AG10803 (cell line): ENCODE measurements at places on chromosomes 16 and 17.

- DNase-seq, result no peak
Observed at GRCh38 chr17:66560691-66561090, 258.3 kb downstream of the PRKCA start.

DNA sequence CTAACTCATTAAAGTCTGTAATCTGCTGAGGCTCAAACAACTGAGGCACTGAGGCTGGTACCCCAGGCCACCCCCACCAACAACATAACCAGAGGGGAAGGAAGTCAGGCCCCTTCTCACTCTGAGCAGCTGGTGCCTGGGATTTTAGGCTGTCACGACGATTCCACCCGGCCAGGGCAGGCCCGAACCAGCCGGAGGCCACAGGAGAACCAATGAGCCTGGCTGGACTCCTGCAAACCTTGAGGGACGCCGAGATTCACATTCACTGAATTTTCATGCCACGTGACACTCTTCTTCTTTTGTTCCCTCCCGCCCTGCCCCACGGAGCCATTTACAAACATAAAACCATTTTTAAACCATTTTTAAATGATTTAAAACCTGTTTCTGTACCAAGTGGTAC lies 48.1 kb downstream of the RPH3AL start:
- no peak for DNase-seq

DNA sequence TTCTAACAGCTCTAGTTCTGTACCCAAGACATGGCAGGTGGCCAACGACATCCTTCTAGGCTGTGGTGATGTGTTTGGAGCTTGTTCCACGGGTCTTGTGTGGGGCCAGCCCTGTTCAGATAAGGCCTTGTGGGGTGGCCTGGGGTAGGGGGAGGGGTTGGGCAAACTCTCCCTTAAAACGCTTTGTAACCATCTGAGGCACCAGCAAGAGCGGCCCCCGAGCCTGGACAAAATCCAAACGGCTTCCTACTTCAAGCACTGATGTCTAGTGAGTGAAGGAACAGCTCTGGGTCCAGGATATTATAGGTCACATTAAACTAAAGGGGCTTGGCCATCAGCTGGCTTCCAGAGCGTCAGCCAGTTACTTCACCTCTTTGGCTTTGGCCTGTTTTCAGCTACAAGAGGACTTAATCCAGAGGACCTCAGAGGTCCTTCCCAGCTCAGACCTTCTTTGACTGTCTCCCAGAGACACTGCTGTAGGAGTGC lies 11.9 kb downstream of the SERPINF1 start:
- DNase-seq, result no peak

DNA sequence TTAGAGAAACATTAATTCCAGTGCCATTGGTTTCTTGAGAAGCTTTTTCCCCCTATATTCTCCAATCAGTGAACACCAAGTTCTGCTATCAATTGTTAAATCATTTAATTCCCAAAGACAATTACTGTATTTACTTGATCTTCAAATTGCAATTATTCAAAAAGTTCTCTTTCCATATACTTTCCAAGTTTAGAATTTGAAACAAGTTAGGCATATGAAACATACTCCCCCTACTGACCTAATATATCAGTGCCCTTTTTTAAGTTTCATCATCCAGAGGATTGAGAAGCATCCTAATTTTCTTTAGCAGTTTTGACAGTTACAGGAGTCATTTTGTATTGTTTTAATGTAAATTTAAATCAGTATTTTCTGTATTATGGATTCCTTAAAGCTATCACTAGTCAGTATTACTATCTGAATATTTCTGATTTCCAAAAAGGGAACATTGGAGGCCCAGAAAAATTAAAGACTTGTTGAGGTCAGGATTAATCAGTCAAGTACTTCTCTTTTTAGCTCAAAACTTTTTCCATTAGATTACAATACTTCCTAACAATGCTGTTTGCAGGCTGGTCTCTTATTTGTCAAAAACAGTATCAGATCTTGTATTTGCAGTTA lies 16.3 kb downstream of the MEIOC start:
- peak; percentile 45 for DNase-seq

DNA sequence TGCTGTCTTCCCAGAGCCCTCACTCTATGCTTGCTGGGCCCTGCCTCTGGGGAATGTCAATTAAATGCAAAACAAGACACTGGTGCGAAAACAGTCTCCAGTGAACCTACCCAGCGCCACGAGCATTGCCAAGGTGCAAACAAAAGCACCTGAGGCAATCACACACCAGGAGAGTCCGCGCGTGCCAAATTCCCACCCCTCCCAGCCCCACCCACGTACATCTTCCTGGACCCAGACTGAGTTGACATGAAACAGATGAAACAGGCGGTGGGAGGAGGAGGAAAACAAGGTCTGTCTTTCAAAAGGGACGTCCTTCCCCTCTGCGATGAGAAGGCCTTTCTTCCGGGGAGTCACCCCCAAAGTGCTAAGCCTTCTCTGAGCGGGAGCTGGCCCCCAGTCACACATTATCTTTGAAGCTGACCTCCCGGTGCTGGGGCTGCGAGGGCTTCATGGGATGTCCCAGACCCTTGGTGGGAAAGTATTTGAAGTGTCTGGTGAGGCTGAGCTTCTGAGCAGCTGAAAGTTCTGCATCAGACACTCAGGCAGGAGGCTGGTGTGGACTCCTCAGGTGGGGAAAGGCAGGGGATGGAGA lies 200.4 kb downstream of the AXIN2 start:
- no peak for DNase-seq

- peak; percentile 70 for DNase-seq
Observed at GRCh38 chr17:13953841-13954240, 115.5 kb upstream of the COX10 start.

GRCh38 chr17:68085771-68086381 lies 50.3 kb downstream of the KPNA2 start:
- no peak for DNase-seq

DNA sequence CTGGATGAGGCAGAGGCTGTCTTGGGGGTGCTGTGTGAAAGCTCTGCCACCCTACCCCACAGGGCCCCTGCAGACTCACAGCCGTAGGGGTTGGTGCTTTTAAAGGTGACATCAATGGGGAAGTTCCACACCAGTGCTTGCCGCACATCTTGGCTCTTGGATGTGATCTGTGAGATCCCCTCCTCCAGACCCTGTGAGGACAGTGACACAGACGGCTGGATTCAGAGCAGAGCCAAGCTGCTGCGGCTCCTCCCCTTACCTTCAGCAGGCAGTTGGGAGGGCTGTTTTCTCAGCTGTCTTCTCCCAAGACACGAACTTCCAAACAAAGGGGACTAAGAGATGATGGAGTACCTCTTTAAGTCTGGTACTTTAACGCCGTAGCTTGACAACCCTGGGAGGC lies 4.8 kb downstream of the B9D1 start:
- no peak for DNase-seq
